ENCODE measurements at places on chromosomes 3 and 15. TPM values are rescaled to one million over a fixed set of nuclear protein-coding genes. Genes with fewer than 3 reads are reported as not detected.

Gene CPNE4
- not detected for total RNA-seq

Gene CILP
- not detected for total RNA-seq

Gene LTK
- not detected for total RNA-seq

Gene KPNA4
- 25.4 TPM for total RNA-seq

DNA sequence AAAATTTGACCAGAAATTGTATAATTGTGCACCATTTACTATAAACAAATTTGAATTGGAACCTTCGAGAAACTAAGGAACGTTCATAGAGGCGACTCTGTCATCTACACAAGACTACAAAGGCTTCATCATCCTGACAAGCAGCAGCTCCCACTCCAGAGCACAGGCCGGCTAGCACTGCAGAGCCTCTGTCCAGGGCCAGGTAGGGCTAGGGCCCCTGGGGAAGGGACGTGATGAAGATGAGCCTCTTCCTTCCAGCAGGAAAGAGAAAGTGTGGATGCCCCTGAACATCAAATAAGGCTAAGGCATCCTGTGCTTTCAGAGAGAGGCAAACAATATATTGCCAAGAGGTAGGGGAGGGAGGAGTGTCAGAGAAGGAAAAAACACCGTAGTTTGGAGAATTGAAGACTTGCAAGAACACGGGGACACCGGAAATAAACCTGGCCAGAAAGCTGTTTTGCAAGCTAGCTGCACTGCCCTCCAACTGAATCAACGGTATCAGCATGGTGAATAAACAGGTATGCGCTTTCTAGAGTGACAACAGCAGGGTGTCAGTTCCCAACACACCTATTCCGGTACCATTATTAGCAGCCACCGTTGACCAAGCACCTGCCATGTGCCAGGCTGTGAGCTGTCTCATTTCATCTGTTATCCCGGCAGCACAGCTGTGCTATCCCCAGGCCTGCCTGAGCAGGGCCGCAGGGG lies 12.4 kb downstream of the XXYLT1 start:
- DNase-seq, result no peak

DNA sequence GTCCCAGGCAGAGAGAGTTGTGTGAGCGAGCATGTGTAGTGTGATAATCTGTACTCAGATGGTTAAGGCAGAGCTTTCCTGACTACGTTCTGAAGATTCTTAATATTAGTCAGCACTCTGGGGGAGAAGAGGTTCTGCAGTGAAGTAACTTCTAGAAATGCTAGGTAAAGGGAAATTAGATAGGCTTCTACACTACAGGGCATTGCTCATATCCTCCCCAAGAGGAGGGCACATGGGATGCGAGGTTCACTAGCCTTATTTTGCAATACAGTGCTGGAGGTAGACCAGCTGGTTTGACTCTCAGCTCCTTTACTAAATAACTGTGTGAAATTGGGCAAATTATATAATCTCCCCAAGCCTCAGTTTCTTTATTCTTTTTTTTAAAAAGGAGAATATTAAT lies 300.3 kb upstream of the PDZRN3 start:
- DNase-seq, result no peak

- DNase-seq, result no peak
Observed at GRCh38 chr3:8777978-8778267, 8.5 kb upstream of the OXTR start.

DNA sequence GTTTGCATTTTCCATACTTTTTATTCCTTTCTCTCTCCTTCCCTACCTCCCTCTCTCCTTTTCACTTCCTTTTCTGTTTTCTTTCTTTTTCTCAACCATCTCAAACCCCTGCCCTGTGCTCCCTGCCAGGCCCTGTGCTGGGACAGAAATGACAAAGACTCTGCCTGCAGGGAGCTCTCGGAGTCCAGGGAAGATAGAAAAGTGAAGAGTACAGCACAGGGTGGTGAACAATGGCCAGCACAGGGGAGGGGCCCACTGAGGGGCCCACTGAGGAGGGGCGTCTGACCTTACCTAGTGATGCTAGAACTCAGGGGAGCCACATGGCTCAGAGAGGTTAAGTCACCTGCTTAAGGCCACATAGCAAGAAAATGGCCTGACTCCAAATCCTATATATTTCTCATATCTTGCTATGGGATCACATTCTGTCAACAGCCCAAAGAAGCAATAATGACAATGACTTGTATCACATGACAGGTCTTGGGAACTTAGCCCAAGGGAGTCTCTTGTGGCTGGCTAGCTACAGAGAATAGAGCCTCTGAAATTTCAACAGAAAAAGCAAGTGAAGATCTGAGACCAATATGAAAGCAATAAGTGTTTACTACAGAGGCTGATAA lies 44.3 kb upstream of the ATP2B2 start:
- no peak for DNase-seq

Gene PPP1R14D
- total RNA-seq, result not detected

GRCh38 chr3:82783194-82783593 lies 1021.7 kb upstream of the GBE1 start:
- DNase-seq, result no peak

GRCh38 chr3:122365073-122365472 lies 18.0 kb downstream of the MIX23 start:
- no peak for DNase-seq

Gene KCNH8
- under 0.01 TPM for total RNA-seq

GRCh38 chr3:183484431-183485075 lies 56.1 kb upstream of the MCF2L2 start:
- DNase-seq, result no peak

DNA sequence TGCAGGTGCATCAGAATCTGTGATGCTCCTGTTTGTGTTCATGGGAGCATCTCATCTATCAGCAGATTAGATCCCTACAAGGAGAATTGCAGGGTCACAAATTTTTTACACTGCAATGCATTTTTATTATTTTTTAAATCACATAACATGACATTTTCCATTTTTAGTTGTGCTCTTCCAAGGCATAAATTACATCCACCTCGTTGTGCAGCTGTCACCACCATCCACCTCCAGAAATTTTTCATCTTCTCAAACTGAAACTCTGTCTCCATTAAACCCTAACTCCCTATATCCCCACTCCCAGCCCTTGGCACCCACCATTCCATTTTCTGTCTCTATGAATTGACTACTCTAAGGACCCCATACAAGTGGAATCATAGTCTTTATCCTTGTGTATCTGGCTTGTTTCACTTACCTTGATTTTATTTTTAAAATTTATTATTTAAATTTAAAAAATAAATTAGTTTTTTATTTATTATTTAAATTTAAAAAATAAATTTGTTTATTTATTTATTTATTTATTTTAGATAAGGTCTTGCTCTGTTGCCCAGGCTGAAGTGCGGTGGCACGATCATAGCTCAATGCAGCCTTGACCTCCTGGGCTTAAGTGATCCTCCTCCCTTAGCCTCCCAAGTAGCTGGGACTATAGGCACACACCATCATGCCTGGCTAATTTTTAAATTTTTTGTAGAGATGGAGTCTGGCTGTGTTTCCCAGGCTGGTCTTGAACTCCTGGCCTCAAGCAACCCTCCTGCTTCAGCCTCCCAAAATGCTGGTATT lies 47.7 kb downstream of the FBLN2 start:
- DNase-seq, result no peak

Gene ECE2
- not detected for total RNA-seq

Gene ALCAM
- total RNA-seq, result 28.4 TPM

Gene CAMP
- not detected for total RNA-seq

DNA sequence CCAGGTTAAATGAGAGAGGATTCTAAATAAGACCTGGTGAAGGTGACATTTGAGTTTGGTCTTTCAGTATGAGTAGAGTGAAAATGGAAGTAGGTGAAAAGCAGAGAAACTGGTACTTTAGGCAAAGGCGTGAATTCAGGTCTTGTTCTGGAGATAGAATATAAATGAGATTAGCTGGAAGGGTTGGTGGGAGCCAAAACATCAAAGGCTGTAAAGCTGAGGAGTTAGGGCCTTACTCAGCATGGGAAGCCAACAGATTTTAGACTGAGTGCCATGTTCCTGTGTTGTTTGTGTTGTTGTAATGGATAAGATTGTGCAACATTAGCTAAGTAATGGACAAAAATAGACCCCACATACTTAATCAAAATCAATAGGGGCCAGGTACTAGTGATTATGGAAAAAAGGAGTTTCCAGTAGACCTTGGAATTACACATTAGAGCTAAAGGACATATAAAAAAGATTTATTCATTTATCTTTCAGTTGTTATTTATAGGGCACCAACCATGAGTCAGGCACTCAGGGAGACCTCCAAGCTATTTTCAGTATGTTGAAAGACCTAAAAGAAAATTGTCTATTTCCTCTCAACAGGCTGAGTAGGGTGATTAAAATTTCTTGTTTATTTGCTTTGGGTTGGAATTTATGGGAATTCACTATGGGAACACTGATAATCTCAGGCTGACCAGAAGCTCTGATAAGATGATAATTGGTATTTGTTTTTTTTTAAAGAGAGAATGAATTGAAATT lies 20.8 kb downstream of the ARL14 start:
- DNase-seq, result no peak

GRCh38 chr3:56154297-56154696 lies 314.0 kb downstream of the ERC2 start:
- no peak for DNase-seq

Gene STARD5
- total RNA-seq, result 1.9 TPM

Gene CFAP161
- 0.38 TPM for total RNA-seq

Gene RAB5A
- 91.8 TPM for total RNA-seq

DNA sequence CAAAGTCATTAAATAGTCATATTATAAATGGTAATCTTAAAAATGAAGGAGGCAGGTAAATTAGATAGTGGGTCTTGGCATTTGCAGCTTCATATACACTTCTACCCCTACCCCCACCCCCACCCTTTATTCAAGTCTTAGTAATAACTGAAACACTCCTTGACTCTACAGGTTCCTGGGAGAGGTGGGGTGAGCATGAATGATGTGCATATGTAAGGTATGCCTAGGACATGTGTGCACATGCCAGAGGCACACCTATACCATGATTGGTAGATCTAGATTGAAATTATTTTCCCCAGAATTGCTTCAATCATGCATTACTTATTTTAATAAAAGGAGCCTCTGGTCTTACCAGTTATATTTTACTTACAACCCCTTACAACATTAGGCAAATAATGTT lies 40.1 kb upstream of the PDCD6IP start:
- DNase-seq, result no peak

- no peak for DNase-seq
Observed at GRCh38 chr15:27448986-27449385, 478.0 kb downstream of the GABRG3 start.

DNA sequence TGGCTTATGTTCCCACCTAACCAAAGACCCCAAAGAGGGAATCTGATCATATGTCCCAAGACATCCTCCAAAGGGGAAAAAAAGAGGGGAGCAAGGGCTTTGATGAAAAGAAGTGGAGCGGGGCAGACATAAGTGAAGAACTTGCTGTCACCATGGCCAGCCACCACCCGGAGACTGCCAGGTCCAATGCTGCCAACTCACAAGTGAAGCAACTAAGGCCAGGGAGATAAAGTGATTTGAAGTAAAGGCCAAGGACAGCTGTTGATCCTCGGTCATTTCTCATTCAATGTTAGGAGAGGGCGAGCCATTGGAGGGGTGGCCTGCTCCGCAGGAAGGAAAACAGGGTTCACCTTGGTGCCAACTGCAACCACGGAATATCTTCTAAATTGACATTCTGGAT lies 72.6 kb upstream of the C3orf80 start:
- no peak for DNase-seq

GRCh38 chr3:146646261-146646660 lies 41.1 kb upstream of the PLSCR5 start:
- DNase-seq, result no peak

DNA sequence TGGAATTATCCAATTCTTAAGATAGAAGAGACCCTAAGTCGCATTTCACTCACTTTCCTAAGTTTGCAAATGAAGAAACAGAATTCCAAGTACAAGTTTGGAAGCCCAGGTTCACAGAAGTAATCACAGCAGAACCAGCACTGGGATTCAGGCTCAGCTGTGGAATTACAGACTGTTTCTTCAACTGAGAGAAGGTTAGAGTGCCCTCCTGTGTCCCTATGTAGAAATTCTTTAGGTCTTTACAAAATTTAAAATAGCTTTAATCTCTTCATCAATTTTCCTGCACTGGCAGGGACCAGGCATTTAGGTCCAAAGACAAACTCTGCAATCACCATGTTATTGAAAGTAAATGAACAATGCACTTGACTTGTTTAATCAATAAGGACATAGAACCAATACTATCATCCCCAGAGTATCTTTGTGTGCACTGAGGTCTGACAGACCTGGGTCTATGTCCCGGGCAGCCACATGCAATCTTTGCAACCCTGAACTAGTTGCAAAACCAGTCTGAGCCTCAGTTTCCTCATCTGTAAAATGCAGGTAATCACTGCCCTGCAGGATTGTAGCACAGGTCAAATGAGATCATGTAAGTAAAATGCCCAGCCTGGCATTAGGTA lies 96.3 kb upstream of the ZBED2 start:
- DNase-seq, result peak; percentile 46

Gene TRH
- total RNA-seq, result not detected

DNA sequence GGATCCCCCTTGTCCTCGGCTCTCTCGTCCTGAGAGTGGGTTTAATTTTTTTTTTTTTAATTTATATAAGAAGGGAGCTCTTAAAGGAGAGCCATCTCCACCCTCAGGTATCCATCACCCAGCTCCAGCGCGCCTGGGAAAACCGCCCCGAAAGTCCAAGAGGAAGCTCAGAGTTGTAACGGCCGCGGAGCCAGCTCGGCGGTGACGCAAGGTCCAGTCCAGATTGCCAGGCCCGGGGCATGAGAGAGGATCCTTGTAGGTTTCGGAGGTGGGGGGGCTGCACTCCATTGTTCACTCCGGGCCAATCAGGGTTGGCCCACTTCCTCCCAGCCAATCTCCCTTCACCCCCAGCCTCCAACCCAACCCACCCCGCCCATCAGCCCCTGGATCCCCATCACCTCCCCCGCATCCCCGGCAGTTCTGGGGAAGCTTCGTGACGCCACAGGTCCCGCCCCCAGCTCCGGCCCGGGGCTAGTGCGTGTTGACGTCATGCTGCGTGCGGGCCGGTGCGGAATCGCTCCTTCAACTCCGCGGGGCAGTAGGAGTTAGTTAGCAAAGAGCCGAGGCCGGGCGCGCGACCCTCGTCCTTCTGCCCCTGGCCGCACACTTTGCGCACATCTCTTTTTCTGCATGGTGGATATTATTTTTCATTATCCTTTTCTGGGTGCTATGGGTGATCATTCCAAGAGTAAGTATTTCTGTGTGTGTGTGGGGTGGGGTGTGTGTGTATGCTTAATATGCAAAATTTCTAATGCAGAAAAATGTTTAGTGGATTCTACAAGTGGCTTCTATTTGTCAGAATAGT lies at the start of gene ISL2:
ISL2 (plus strand) TSS at position 520 of the 805 bp plus-strand sequence; CDS start at position 631, 111 bp downstream.
- peak; percentile 65 for DNase-seq

DNA sequence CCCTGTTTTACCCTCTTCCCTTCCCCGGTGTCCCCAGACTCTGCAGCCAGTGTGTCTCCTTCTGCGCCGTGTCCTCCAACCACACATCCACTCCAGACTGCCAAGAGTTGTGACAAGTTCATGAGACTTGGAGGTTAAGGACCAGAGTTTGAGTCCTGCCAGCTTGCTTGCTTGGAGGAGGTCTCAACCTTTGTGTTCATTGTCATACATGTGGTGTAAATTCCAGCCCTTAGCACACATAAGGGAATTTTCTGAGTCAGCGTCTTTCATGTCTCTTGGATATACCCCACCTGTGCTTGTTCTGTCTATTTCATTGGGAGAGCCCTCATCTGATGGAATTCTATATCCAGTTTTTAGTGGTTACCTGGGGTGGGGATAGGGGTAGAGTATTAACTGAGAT lies 13.3 kb downstream of the CORO2B start:
- DNase-seq, result no peak

Data from dermis microvascular lymphatic vessel endothelial cell (primary cell).